Epithelial cell of umbilical artery (primary cell): ENCODE measurements at places on chromosomes 1 and 21. TPM values are rescaled to one million over a fixed set of nuclear protein-coding genes. Genes with fewer than 3 reads are reported as not detected.

Gene MYBPH
- not detected in 2 replicates for total RNA-seq

Gene TSTD1
- total RNA-seq: 38.3 and 82.1 TPM in 2 replicates

Gene NMNAT2
- total RNA-seq: under 0.01 and 2.9 TPM in 2 replicates

Gene AMY1C
- not detected in 2 replicates for total RNA-seq

Gene ZMPSTE24
- total RNA-seq: 74.1 and 85.6 TPM in 2 replicates

Gene SPATA17
- under 0.01 TPM in 1 of 2 replicates, not detected in the other for total RNA-seq

Gene BRINP2
- not detected in 2 replicates for total RNA-seq

Gene PDE4B
- total RNA-seq: 55.6 and 69.8 TPM in 2 replicates

Gene BOLA1
- 9.7 and 13.8 TPM in 2 replicates for total RNA-seq

Gene FTCD
- not detected in 2 replicates for total RNA-seq

Gene SGIP1
- total RNA-seq: 9.7 and 49.2 TPM in 2 replicates

Gene B3GALT2
- total RNA-seq: not detected in 2 replicates

Gene NKAIN1
- total RNA-seq: not detected in 2 replicates

Gene RTCA
- 49.5 and 53.9 TPM in 2 replicates for total RNA-seq

Gene ZNF683
- total RNA-seq: not detected in 2 replicates

Gene ARHGAP29
- 168 and 212 TPM in 2 replicates for total RNA-seq

Gene KRTAP27-1
- total RNA-seq: not detected in 2 replicates

Gene TMEM125
- total RNA-seq: not detected in 2 replicates

Gene SPATA46
- not detected in 2 replicates for total RNA-seq

Gene ARHGEF16
- 0.32 and 0.46 TPM in 2 replicates for total RNA-seq

Gene GRHL3
- not detected in 2 replicates for total RNA-seq

Gene TSPAN2
- 2.6 and 3.6 TPM in 2 replicates for total RNA-seq

Gene CACNA1S
- total RNA-seq: not detected in 2 replicates

Gene EPHB2
- total RNA-seq: 50.0 and 58.8 TPM in 2 replicates

Gene HSD11B1
- total RNA-seq: 0.32 and 0.61 TPM in 2 replicates

Gene HUNK
- total RNA-seq: not detected in 2 replicates

Gene FCER1G
- total RNA-seq: not detected in 2 replicates

Gene WNT3A
- not detected in 2 replicates for total RNA-seq

Gene MATN1
- under 0.01 TPM in 1 of 2 replicates, not detected in the other for total RNA-seq

Gene NIBAN1
- 4.5 and 7.0 TPM in 2 replicates for total RNA-seq

Gene TCEA3
- total RNA-seq: 0.32 and 0.91 TPM in 2 replicates

Gene TNFRSF9
- total RNA-seq: 0.30 and 0.65 TPM in 2 replicates

Gene KCND3
- total RNA-seq: not detected in 2 replicates

Gene SERBP1
- 299 and 384 TPM in 2 replicates for total RNA-seq

Gene TOR1AIP2
- total RNA-seq: 70.5 and 101 TPM in 2 replicates

Gene BRDT
- total RNA-seq: not detected in 2 replicates

Gene LMOD1
- under 0.01 and 0.15 TPM in 2 replicates for total RNA-seq

Gene ADGRL2
- 50.0 and 64.6 TPM in 2 replicates for total RNA-seq

Gene LRRC38
- total RNA-seq: not detected in 2 replicates

Gene PTAFR
- under 0.01 TPM in 2 replicates for total RNA-seq

Gene CHI3L2
- not detected in 2 replicates for total RNA-seq

Gene NPHS2
- not detected in 2 replicates for total RNA-seq

Gene NBPF12
- 2.9 and 4.4 TPM in 2 replicates for total RNA-seq

Gene CDC42BPA
- total RNA-seq: 71.8 and 83.9 TPM in 2 replicates

Gene GPR25
- total RNA-seq: not detected in 2 replicates

Gene ZNF648
- total RNA-seq: not detected in 2 replicates

Gene PDE9A
- total RNA-seq: 0.30 and 1.3 TPM in 2 replicates

Gene MMP23B
- 0.61 and 0.97 TPM in 2 replicates for total RNA-seq

Gene CEP85
- 8.8 and 14.7 TPM in 2 replicates for total RNA-seq

Gene SLC6A9
- total RNA-seq: 0.32 and 1.8 TPM in 2 replicates

Gene C1orf210
- not detected in 2 replicates for total RNA-seq

Gene LCE1B
- not detected in 2 replicates for total RNA-seq

Gene GPX7
- total RNA-seq: 25.4 and 37.0 TPM in 2 replicates
